ENCODE measurements at places on chromosomes 1 and 21.
A peak's percentile ranks its signal among the peaks of the same experiment; 100 is the strongest.

DNA sequence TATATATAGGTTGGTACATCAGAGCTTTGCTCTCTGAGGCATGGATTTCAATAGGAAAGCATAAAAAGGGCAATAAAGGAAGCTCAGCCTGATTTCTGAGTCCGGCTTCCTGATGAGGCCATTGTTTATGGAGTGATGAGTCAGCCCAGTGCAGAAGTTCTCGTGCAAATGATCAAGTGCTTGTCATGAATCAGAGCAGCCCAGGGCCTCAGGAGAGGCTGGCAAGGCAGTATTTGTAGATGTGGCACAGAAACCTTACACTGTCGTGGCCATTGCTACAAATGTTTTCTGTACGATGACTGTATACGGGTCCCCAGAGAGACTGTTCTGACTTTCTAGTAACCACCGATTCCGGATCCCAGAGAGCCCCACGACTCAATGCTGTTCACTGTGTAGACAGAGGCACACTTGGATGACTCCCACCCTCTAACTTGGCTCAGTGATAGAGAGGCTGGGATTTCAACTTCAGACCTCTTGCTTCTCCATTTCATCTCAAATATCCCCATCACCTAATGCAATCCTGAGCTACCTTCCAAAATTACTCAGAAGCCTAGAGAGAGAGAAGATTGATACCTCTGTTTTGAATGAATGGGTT, 26.8 kb downstream of the UMODL1 start:
- peak; percentile 67 for DNase-seq

- no peak for DNase-seq
These were observed 45.0 kb downstream of the SLC19A1 start for GRCh38 chr21:45496968-45497845.

DNA sequence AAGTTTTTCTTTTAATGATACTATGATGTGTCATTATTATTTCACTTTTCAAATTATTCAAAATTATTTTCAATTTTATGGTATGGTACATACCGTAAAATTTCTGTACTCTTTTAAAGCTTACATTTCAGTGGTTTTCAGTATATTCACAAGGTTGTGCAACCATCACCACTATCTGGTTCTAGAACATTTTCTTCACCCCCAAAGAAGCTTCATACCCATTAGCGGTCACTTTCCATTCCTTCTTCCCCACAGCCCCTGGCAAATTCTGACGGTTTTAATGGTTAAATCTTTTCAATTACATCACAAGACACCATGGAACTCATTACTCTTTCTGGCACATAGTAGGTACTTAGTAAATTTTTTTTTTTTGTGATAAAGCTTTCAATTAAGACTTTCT, 22.8 kb upstream of the ATP5PO start:
- DNase-seq: no peak

DNA sequence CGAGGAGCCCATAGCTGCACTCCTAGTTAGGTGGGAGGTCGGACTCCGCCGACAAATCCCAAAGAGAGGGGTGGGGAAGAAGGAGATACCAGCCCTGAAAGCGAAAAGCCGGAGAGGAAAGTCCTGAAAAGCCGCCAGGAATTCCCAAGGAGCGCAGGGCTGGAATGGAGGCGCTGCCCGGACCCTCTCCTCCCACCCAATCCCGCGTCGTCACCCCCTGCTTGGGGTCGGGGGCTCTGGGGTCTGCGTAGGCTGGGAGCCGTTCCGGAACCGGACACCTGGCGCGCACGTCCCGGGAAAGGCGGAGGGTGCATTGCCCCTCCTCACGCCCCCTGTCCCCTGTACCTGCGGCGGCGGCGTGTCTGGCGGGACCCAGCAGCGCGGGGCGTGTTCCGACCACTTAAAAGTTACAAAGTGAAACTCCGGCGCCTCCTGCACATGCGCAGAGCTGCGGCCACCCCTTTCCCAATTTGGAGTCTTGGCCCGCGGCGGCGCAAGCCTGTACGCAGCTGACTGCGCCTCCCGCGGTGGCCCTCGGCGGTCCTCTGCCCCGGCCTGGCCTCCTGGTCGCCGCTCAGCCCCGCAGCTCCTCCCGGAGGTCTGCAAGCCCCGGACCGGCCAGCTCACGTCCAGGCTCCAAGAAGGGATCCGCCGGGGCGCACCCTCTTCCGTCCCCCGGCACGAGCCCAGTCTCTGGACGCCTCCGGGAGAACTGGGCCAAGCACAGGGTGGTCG, at the start of gene TMEM63A:
Gene TMEM63A (minus strand): TSS at position 422 of the 735 bp plus-strand sequence. CDS start 4,800 bp downstream, outside the sequence.
- DNase-seq: no peak

DNA sequence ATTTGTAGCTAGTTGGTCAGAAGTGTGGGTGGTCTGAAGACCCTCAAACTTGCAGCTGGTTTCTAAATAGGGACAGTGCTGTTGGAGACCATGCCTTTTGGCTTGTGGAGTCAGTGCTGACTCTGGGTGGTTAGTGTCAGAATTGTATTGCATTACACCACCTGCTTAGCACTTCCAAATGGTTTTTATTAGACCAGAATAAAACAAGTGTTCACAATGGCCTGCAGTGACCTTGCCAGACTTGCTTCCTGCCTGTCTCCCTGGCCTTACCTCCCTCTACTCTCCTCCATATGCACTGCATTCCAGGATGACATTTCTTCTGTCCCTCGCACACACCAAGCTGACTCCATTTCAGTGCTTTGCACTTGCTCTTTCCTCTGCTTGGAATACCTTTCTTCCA, 72.7 kb upstream of the CNIH3 start:
- no peak for DNase-seq

- DNase-seq: no peak
These were observed 13.3 kb downstream of the ARHGEF19 start for GRCh38 chr1:16199157-16199501.

- no peak for DNase-seq
These were observed 46.7 kb downstream of the H3-3A start for GRCh38 chr1:226108935-226109828.

DNA sequence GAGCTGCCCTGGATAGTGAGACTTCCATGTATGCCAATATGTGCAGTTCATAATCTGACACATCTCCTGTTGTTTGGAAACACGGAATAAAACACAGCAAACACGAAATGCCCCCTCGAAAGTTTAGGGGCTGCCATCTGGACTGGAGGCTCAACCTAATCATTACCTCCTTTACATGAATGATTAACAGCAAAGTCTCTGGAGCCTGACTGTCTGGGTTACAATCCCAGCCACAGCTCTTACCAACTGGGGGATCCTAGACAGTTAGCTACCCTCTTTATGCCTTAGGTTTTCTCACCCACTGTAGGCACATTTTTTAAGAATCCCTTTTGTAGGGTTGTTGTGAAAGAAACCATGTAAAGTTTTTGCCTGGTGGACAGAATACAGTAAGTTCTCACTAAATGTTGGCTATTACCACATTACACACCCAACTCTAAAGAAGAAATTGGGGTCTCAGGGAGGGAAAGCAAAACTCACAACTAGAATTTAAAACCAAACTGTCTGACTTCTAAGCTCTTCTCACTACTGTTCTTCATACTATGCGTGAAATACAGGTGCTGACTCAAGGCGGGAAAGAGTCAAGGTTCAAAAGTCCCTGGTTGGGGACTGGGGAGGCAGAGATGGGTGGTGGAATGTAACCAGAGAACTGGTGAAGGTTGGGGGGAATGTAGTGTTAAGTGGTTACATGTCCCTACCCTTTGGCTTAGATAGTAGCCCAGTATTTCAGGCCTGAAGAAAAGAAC, 24.2 kb downstream of the CYP4A22 start:
- DNase-seq: no peak

DNA sequence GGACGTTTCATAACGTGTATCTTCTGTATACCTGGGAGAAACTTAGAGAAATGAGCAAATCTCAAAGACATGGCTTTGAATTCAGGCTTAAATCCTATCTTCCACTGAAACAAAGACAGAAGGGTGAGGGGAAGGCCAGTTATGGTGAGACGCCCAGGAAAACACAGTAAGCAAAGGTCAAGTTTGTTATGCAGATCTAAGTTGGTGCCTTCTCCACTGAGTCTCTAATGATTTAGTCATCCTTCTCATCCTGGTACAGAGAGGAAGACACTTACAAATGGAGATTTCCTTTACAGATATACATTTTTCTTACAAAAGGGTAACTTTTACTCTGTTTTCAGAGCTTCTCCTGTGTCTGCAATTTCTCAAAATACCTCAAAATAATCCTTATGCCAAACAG, 64.4 kb downstream of the MAP3K7CL start:
- DNase-seq: no peak

DNA sequence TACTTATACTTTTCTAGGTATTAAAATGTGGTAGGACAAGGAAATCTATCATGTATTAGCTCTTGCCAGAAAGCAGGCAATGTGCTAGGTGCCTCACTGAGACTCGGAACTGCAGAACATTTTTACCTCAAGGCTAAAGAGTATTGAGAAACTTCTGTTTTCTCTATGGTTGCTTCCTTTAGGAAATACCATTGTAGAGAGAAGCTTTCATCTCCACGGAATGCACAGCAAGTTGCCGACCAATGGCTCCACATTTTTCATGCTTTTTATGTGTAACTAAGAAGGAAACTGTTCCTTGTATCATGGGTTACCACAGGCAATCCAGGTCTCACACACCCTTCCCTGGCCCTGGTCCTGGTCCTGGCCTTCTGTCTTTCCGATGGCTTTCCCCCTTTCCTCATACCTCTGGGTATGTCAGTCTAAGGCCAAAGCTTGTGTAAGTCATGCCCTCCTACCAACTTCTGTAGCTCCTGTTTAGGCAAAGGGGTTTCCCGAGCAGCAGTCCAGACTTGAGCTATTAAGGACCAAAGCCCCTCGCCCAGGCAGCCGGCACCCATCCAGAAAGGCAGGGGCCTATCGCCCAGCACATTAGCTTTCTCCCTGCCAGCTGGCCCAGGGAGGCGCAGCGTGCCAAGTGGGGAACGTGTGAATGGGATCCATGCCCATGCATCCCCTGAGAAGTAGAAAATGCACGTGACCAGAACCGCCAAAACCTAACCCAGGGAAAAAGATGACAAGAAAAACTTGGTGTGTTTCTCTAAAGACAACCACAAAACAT, 225.0 kb downstream of the PBX1 start:
- DNase-seq: no peak

DNA sequence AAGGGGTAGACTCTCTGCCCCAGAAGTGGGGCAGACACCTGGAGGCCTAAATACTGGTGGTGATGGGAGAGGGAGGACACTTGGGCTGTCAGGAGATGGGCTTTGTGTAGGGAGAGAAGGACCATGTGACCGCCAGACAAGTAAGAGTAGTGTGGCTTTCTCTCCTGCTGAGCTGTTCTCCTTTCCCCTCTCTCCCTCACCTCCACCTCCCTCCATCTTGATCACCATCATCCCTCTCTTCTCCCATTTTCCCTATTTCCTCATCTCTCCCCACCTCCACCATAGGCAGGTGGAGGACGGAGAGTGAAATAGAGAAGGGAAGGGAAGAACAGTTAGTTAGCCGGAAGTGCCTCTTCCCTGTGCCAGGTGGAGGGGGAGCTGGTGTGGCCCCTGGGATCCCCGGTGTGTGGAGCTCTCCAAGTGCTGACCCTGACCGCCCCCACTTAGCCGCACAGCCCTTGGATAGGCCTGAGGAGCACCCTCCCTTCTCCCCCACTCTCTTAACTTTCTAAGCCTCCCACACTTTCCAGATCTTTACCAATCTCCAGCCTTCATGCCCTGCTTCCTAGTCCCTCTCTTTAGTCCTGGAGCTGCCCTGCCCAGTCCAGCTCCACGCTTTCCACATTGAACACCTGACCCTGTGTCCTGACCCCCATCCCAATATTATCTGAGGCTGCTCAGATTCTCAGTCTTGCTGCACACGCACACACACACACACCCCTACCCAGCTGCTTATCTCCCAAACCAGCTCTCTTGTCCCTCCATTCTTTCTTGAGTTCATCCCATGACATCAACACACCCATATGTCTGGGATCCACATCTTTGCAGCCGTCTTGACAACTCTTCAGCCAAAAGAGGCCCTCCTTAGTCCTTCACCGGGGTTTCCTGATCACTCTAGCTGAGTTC, 1.5 kb downstream of the CELF3 start:
- DNase-seq: no peak

- DNase-seq: peak; percentile 66
These were observed at the start of gene BRINP2 for GRCh38 chr1:177170756-177171535. TSS of gene BRINP2 (plus strand) at chr1:177170958. CDS start at chr1:177229877, 58,919 bp downstream.

All from NCI-H510A (cell line).